CD4-positive, alpha-beta T cell treated with Interleukin-15 for 4 hours (primary cell): ENCODE measurements at places on chromosomes 11 and 22.
A peak's percentile ranks its signal among the peaks of the same experiment; 100 is the strongest.

- DNase-seq: no peak
These were observed 106.1 kb downstream of the GGTLC2 start for GRCh38 chr22:22750335-22751042.

DNA sequence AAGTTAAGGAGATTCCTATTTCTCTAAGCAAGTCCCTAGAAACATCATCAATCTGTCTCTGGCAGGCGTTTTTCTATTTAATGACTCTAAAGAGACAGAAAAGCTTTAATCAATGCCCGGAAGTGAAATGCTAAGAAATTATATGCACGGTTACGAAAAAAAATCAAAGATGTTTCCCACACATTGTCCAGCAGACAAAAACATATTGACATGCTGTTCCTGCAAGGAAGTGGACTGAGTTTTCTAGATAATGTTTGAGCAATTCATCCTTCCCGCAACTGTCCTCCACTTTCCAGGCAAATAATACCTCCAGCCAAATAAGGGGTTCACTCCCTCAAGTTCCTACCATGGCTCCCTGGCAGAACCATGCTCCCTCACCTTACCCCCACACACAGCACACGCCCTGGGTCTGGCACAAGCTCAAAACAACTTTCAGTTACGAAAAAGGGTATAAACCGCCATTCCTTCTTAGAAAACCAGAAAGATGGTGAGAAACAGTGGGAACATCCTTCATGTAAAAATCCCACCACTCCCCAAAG, 29.6 kb downstream of the GALNT18 start:
- DNase-seq: no peak

- no peak for DNase-seq
These were observed 379.2 kb downstream of the SHANK2 start for GRCh38 chr11:70872955-70873735.

- DNase-seq: no peak
These were observed 35.1 kb downstream of the RRP8 start for GRCh38 chr11:6568191-6568918.

- DNase-seq: no peak
These were observed 51.7 kb upstream of the NUP160 start for GRCh38 chr11:47899801-47900200.

- peak; percentile 38 for DNase-seq
These were observed 865 bp downstream of the RBM14 start for GRCh38 chr11:66617155-66617834.

DNA sequence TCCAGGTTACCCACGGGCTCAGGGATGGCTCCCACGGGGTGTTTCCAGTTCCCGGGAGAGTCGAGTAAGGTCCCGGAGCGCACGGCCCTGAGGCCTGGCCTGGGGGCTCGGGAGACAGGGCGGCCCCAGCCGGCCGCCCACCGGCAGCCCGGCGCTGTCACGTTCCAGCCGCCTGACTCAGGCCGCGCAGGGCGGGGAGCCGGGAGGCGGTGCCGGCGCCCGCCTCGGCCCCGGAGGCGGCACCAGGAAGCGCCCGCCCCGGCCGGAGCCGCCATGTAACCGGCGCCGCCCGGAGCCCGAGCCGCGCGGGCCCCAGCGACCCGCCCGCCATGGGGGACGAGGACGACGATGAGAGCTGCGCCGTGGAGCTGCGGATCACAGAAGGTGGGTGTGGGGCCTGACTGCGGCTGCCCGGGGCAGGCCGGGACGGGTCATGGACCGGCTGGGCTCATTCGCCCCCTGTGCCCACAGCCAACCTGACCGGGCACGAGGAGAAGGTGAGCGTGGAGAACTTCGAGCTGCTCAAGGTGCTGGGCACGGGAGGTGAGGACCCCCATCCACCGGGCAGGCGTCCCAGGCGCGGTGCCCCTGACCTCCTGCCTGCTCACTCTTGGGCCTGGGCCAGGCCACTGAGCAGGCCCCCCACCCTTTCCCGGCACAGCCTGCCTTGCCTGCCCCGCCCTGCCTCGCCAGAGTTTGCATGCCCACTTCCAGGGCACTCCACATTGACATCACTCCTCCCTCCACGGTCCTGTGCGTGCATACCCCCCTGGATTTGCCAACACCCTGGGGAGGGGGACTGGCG, at the start of gene RPS6KA4:
Gene RPS6KA4 (plus strand): TSS at position 256 of the 805 bp plus-strand sequence. CDS start 74 bp downstream, at position 330.
- peak; percentile 45 for DNase-seq

DNA sequence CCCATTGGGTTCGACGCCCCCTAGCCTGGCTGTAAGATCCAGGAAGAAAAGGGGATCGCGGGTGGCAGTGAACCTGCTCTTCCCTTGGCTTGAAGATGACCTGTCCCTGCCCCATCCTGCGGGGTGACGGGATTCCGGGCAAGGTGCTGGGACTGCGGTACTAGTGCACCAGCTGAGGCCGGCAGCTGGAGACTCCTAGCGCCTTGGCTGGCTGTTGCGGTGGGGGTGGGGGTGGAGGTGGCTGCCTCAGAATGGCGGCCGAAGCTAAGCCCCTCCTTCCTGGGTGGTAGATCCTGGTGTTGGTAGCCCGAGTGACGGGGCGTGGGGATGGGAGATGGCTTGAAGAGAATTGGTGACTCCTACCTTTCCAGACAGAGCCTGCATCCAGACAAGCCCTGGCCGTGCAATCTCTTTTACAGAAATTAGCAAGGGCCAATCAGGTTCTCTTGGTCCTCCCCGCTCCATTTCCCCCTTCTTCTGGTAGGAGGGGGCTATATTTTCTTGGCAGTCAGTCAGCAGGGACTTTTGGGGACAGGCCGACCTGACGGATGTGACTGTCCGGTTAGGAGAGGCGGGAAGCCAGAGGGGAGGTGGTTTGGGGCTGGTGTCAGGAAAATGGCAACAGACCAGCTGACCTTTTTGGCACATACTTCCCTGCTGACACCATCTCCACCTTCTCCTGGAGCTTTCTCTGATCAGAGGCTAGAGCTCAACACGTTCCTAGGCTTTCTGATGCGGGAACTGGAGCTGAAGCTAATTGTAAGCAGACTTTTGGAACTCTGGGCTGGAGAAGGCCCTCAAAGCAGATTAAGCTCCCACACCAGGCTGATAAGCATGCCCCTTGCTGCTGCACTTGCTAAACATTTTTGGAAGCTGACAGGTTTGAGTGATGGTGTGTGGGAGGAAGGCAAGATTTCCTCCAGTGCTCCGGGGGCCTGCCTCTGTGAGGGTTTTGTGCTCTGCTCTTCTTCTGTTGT, 2.0 kb downstream of the NAV2 start:
- no peak for DNase-seq

GRCh38 chr11:9626496-9627394, 37.1 kb upstream of the SWAP70 start:
- DNase-seq: no peak

DNA sequence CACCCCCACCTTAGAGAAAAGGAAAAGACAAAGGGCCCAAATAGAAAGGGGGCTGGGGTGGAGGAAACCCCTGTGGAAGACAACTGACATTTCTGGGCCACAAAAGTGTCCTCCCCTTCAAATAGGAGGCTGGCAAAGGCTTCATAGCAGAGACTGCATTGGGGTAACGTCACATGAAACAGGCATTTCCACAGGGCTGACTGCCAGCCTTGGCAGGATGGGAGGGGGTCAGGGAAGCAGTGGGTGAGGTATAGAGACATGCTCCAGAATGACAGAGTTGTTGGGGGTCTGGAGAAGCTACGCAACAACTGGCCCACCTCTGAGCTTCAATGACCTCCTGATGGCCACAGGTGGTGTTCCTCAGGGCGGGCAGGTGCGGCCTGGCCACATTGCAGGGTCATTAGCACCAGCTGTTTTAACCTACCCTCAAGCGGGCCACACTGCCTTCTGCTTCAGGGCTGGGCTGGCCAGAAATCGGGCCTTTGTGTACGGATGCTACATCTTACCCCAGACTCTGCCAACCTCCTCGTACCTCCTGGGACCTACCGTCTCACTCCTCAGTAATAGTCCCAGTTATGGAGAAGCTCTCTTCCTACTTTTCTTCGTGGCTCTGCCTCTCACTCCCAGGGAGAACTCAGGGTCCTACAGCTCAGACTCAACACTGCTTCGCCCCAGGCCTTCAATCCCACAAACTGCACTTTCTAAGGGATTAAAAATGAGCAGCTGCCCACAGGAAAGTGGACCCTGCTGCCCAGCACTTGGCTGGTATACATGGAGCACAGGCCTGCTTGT, 160.0 kb upstream of the NCAM1 start:
- DNase-seq: no peak

- DNase-seq: no peak
These were observed 36.4 kb downstream of the PITPNB start for GRCh38 chr22:27882507-27883290.

GRCh38 chr11:107732689-107733051, 20.8 kb upstream of the SLN start:
- no peak for DNase-seq

DNA sequence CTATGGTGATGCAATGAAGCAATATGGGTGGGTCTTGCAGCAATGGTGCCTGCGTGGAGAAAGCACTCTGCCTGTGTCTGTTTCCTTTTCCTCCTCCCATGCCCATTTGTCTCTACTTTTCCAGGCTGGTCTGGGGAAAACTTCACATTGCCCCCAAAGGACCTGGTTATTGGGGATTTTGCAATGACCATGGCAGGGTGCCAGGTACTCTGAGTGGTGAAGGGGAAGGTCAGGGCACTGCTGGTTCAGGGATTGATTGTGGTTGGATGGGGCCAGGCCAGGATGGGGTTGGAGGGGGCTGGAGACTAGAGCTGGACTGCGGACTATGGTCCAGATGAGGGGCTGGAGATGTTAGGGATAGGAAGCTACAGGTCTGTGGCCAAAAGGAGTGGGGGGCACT, 92.1 kb downstream of the INSC start:
- DNase-seq: no peak

- DNase-seq: no peak
These were observed 9.9 kb upstream of the ACER3 start for GRCh38 chr11:76850815-76851214.

DNA sequence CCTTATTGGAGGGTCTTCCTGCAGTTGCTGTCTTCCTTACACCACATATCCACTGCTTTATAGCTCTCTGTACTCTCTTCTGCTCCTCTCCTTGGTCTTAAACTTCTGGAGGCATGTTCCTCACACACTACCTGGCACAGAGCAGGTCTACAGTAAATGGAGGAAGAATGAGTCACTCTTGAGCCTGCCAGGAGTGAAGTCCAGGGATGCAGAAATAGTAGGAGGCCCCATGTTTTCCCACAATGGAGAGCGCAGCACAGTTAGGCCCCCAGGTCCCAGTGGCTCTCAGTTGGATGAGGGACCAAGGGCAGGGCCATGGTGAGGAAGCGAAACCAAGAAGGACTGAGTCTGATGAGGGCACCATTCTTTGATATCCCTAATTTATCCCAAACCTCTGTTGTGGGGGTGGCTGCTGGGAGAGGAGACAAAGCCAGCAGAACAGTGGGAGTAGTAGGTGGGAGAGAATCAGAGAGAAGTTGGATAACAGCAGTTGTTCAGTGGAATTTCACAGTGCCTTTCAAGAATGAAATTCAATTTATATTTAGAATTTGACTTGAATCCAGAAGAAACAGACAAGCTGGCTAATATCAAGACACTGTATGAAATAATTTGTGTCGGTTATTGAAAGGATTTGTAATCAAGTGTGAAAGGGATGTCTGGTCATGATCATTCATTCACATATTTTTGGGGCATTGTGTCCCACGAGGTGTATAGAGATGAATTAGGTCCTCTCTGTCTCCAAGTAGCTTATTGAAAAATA, 187.8 kb downstream of the HIPK3 start:
- DNase-seq: no peak

DNA sequence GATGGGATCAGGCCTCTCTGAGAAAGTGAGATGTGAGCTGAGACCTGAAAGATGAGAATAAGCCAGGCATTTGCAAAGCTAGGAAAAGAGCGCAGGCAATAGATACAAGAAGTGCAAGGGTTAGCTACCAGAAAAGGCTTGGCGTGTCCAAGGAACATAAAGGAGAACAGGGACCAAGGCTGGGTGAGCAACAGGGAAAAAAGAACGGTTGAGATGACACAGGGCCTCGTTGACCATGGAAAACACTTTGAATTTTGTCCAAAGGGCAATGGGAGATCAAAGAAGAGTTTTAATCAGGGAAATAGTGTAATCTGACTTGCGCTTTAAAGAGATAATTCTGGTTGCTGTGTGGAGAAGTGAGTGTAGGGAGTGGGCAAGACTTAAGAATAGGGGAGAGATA, 35.0 kb downstream of the RAB30 start:
- DNase-seq: no peak

GRCh38 chr22:25223269-25223850, 3.9 kb downstream of the CRYBB2 start:
- no peak for DNase-seq
